Stimulated activated CD8-positive, alpha-beta memory T cell treated with anti-CD3 and anti-CD28 coated beads, Interleukin-4, amount 100 ng/mL, for 4 hours (primary cell): ENCODE measurements at places on chromosomes 3 and 15.

GRCh38 chr3:14369675-14370669 lies 32.4 kb upstream of the SLC6A6 start:
- no peak for DNase-seq

DNA sequence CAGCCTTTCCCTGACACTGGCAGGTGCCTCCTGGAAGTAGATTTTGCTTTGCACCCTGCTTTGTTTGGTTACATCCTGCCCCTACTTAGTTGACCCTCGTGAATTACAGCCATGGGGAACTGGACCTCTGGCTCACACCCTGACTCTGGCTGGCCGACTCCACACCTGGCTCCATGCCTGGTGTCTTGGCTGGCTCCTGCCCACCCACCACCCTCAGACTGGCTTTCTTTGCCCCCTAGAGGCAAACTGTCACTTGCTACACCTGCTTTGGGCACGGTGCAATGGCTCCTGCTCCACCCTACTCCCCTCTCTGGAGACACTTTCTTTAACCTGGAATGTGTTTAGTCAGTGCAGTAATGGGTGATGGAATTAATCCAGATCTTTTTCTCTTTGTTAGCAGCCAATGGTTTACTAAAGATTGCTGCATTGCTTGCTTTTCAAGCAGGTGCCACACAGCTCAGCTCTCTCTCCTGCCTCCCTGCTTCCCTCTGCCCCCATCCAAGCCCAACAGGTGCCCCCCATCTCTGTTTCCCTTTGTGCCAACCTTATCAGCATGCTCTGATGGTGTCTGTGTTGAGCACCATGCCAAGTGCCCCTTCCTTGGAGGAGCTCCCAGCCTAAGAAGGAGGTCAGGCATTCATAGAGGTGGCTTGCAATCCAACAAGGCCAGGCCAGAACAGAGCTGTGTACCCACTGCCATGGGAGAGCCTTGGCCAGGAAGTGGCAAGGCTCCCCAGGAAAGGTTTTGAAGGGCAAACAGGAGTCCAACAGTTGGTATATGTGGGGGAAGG lies 38.4 kb downstream of the RASGRF1 start:
- no peak for DNase-seq

GRCh38 chr3:4548356-4548755 lies 55.2 kb downstream of the ITPR1 start:
- DNase-seq: no peak

GRCh38 chr3:105722943-105723556 lies 145.8 kb downstream of the CBLB start:
- DNase-seq: no peak

DNA sequence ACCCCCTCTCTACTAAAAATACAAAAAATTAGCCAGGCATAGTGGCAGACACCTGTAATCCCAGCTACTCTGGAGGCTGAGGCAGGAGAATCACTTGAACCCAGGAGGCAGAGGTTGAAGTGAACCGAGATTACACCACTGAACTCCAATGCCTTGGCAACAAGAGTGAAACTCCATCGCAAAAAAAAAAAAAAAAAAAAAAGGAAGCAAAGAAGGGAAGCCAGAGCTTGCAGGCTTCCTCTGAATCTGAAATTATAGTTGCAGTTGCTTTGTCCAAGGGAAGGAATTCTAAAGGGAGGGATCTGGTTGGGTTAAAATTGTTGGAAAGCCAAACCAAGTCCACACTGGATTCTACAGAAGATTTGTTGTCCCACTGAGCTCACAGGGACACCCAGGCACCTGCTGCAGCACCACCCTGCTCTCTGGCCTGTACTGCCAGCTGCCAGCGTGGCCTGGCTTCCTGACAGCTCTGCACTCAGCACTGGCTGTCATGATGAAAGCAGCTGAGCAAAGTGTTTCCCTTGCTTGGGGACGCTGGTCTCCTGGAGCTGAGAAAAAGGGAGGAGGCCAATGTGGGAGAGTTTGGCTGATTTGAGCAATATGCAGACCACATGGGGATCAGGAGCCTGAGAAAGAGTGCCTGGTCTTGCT lies 88.8 kb upstream of the HES1 start:
- DNase-seq: no peak

DNA sequence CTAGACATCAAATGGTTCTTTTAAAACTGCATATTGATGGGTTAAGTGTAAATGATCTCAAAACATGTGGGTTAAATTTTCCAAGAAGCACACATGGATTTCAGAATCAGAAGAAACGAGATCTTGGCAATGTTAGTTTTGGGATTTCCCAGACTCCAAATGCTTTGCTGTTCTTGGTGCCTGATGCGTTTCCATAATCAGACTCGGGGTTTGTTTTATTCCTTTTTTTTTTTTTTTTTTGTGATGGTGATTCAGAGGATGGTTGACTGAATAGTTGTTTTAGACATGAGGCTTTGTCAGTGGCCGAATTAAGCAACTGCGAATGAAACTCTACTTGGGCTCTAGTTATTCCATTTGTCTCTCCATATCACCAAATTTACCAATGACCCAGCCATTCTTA lies 52.2 kb upstream of the FAM98B start:
- DNase-seq: no peak
